ENCODE measurements at places on chromosomes 6 and 20.

- no peak for DNase-seq
These were observed 564.7 kb downstream of the BMP2 start for GRCh38 chr20:7332169-7332568.

GRCh38 chr20:56328861-56329260, 29.9 kb upstream of the FAM210B start:
- no peak for DNase-seq

GRCh38 chr6:136607932-136608772, 57.9 kb upstream of the MAP7 start:
- peak; percentile 66 for DNase-seq

DNA sequence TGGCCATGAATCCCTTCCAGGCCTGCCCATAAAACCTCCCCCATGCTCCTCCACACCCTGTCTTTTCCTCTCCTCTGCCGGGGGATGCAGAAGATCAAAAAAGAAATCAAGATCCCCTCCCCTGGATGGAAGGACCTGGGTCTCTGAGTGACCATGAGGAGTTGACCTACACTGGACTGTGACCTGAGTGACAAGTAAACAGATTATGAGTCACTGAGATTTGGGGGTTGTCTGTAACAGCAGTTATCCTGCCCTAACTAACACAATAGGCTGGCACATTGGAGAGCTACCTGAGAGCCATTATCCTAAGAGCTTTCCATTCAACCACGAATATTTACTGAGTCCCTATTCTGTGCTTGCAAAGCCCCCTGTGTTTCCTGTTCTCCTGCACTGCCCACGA, 28.4 kb upstream of the SIRPA start:
- DNase-seq = no peak

DNA sequence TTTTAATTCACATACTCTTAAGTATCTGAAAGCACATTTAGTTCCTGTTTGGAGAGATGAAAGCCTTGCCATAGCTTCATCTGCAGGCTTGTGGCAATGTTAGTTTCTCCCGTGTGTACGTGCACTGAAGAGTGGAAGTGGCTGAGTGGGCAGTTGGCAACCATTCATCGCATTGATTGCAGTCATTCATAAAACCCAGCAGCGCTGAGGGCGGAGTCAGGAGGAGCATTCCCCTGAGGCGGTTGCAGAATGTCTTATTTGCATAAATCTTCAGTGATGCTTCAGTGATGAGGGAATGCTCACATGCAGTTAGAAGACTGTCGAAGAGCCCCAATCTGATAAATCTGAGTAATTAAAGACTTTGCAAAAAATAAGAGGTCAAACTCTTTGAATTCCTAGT, 79.1 kb downstream of the RIMS1 start:
- no peak for DNase-seq

- DNase-seq = no peak
These were observed 5.6 kb downstream of the TCEA2 start for GRCh38 chr20:64068386-64069208.

- DNase-seq = no peak
These were observed 71.0 kb downstream of the CHD6 start for GRCh38 chr20:41547221-41547620.

GRCh38 chr20:50302341-50303057, 111.9 kb downstream of the CEBPB start:
- DNase-seq = no peak

- DNase-seq = no peak
These were observed 29.6 kb downstream of the ZKSCAN8 start for GRCh38 chr6:28171271-28171670.

DNA sequence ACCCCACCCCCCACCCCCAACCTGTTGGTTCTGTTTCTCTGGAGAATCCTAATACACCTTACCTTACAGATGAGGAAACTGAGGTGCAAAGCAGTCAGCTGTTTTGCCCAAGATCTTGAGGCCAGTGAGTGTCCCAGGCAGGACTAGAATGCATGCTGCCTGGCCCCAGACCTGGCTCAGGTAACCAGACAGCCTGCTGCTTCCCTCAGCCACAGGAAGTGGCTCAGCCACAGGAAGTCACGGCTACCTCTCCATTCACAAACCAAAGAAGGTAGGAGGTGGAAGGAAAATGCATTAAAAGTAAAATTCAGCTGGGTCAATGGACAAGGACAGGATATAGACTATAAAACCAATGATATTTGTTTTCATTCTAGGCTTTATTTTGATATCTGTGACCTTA, 517.6 kb downstream of the CD83 start:
- DNase-seq = peak; percentile 31

DNA sequence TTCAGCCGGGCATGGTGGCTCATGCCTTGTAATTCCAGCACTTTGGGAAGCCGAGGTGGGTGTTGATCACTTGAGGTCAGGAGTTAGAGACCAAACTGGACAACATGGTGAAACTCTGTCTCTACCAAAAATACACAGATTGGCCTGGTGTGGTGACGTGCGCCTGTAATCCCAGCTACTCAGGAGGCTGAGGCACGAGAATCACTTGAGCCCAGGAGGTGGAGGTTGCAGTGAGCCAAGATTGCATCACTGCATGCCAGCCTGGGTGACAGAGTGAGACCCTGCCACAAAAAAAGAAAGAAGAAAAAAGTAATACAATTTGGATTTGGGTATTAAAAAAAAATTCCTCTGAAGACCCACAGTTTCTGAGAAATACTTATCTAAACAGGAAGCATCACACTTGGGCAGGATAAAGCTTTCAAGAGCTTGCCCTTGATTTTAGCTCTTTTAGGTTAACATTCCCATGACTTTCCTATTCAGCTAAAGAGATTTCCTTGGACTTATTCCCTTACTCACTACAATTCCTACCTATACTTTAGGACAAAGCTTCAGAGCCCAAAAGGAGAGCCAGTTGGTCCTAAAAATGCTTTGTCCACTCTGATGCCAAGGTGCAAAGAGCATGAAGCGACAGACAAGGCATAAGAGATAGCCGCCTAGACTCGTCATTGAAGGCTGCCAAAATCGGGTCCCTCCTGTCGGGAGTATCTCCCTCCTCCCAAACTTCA, 1.9 kb downstream of the ELOVL2 start:
- no peak for DNase-seq

- no peak for DNase-seq
These were observed 61.6 kb upstream of the MAFB start for GRCh38 chr20:40750541-40751035.

- DNase-seq = no peak
These were observed 65.7 kb downstream of the PSMG4 start for GRCh38 chr6:3324262-3324942.

DNA sequence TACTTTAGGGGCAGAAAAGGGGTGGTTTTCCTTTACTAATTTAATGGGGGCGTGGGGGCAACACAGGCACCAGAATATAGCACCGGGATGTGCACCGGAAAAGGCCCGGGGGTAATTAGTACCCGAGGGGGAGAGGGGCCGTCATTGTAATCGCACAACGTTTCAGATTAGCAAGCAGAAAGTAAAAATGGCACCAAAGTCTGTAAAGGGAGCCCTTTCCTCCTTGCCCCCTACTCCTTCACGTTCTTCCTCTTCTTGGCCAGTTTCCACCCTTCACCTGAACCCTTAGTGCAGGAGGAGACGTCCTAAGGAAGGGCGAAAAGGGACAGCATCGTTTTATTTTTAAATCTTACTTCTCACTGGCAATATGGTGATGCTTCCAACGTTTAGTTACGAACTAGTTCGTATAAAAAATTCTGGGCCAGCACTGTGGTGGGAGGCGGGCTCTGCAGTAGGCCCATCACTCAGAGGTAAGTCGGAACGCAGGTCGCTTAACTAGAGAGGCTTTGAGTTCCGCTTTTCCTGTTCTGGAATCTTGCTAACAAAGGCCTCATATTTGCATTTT, 742 bp upstream of the CEP85L start:
- no peak for DNase-seq

DNA sequence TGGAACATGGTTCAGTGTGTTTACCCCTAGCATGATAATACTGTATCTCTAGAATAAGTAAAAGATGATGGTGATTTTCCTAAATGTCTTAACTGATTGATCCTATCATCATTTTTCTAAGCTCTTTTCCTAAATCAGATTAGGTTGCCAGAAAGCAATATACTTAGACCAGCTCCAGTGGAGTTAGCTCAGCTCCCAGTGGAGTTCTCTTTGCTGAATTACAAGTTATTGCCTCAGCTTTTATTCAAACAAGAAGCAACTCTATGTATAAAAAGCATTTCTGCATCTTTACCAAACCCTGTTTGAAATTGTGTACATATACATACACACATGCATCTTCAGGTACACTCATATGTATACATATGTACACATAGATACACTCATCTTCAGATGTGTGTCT, 44.9 kb downstream of the SNX9 start:
- no peak for DNase-seq

- no peak for DNase-seq
These were observed 18.1 kb downstream of the SLX4IP start for GRCh38 chr20:10453241-10453640.

GRCh38 chr6:107185391-107185970, 70.2 kb upstream of the BEND3 start:
- no peak for DNase-seq

- DNase-seq = peak; percentile 59
These were observed 14.7 kb downstream of the MUCL3 start for GRCh38 chr6:30955367-30956042.

DNA sequence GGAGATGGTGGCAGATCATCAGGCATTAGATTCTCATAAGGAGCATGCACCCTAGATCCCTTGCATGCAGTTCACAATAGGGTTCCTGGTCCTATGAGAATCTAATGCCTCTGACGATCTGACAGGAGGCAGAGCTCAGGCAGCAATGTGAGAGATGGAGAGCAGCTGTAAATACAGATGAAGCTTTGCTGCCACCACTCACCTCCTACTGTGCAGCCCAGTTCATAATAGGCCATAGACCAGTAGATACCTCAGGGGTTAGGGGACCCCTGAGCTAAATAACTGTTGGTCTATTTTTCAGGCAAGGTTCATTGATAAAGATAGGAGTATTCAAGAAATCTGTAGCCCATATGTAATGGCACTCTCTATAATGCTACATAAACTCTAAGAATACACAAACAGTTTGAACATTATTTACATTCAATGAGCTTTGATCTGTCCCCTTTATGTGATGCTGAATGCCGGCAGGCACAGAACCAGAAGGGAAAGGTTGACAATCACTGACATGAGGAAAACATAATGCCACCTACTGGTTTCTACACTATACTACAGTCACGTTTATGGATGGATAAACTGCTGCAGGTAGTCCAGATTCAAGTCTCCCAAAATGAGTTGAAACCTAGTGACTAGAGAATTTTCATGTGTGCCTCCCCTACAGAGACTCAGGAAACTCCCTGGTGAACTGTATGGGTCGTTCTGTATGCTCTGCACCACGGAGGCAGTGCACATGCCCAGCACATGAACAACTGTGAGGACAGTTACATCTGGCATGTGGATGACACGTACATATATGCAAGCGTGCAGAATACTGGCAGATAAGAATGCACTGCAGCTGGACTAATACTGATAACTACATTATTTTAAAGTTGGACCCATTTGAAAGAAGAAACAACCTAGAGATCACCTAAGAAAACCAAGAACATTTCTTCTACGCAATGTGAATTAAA, 72.0 kb downstream of the DST start:
- DNase-seq = no peak

- DNase-seq = no peak
These were observed 1.1 kb upstream of the USP49 start for GRCh38 chr6:41896281-41896680.

GRCh38 chr20:3483784-3484183, 13.0 kb downstream of the ATRN start:
- no peak for DNase-seq

GRCh38 chr6:133956416-133957049, 3.5 kb downstream of the TBPL1 start:
- no peak for DNase-seq

DNA sequence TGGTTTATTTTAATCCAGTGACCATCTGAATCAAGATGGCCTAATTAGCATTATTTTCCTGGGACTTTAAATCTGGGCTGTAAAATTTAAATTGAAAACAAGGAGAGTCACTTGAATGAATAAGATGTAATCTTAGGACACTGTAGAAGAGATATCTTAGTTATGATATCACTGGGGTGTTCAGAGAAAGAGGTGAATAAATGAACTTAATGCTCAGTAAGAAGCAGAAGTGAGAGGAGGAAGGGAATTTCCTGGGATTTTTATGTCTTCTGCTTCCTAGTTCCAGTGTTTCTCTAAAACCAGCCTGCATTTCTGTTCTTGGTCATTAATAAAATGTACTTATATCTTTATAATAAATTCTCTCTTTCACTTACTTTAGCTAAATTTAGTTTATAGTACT, 136.8 kb upstream of the PTPRK start:
- no peak for DNase-seq

- DNase-seq = no peak
These were observed 84.8 kb upstream of the SOX4 start for GRCh38 chr6:21508753-21509152.

GRCh38 chr6:4268171-4268570, 132.8 kb upstream of the ECI2 start:
- no peak for DNase-seq

DNA sequence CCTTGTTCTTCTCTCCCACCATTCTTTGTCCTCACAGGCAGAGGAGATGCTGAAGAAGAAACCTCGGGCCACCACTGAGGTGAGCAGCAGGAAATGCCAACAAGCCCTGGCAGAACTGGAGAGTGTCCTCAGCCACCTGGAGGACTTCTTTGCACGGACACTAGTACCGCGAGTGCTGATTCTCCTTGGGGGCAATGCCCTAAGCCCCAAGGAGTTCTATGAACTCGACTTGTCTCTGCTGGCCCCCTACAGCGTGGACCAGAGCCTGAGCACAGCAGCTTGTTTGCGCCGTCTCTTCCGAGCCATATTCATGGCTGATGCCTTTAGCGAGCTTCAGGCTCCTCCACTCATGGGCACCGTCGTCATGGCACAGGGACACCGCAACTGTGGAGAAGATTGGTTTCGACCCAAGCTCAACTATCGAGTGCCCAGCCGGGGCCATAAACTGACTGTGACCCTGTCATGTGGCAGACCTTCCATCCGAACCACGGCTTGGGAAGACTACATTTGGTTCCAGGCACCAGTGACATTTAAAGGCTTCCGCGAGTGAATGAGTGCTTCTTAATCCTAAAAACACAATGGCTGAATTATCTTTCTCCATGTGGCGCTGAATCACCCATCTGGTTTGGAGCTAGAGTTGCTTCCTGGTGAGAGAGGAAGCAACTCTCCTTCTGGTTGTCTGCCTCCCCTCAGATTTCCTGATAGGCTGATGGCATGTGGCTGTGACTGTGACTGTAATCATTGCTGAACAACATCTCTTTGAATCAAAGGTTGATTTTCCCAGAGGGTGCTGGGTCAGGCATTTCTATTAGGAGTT, 4.6 kb downstream of the MAD2L1BP start:
- no peak for DNase-seq

GRCh38 chr20:16273812-16274555, 299.3 kb downstream of the KIF16B start:
- DNase-seq = no peak

GRCh38 chr20:1831096-1831495, 64.1 kb upstream of the SIRPA start:
- no peak for DNase-seq
